ENCODE measurements at places on chromosomes 1 and 21.
A peak's percentile ranks its signal among the peaks of the same experiment; 100 is the strongest.

- DNase-seq: peak; percentile 42
Measured at GRCh38 chr1:234212764-234213657, 160.2 kb upstream of the COA6 start.

DNA sequence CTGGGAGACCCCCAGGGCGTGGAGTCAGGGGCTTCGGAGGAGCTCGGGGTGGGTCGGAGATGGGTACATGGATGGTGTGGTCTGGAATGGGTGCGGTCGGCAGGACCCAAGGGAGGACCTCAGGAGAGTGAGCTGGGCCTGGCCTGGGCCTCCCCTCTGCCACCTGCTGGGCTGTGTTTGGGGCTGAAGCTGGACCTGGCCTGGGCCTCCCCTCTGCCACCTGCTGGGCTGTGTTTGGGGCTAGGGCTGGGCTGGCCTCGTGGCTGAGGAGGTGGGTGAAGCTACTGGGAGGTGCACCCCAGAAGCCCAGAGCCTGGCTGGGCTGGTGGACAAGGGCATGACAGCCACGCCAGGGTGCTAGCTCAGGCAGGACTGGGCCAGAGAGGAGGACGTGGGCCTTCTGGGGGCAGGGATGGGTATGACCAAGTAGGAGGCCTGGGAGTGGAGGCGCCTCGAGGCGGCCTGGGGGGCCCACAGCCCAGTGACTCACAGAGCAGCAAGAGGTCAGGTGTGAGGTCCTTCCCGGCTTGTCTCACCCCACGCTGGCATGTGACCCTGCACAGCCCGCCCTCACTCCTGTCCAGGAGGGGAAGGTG lies 14.5 kb downstream of the SAMD11 start:
- DNase-seq: no peak

- no peak for DNase-seq
Measured at GRCh38 chr1:42128964-42129363, 24.2 kb upstream of the GUCA2B start.

GRCh38 chr1:171220081-171220420 lies 28.2 kb upstream of the FMO1 start:
- no peak for DNase-seq

GRCh38 chr21:35354078-35354477 lies 305.0 kb upstream of the RUNX1 start:
- DNase-seq: no peak

- DNase-seq: no peak
Measured at GRCh38 chr21:24278711-24279110, 1328.6 kb downstream of the MRPL39 start.

DNA sequence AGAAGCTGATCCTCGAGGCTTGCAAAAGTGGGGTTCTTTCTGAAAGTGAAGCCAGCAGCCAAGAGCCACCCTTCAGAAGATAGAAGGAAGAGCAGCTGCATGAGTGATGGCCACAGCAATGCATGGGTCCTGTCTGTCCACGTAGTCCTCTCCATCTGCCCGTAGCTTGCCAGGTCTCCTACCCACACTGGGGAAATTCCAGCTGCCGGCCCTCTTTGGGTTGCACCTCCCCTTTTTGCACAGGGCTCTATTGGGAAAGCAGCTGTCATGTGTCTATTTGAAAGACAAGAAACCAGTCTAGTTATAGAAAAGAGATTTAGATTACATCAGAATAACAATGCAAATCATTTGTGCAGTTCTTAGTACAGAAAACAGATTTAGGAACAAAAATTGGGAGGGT lies 204.4 kb downstream of the GIPC2 start:
- DNase-seq: no peak

DNA sequence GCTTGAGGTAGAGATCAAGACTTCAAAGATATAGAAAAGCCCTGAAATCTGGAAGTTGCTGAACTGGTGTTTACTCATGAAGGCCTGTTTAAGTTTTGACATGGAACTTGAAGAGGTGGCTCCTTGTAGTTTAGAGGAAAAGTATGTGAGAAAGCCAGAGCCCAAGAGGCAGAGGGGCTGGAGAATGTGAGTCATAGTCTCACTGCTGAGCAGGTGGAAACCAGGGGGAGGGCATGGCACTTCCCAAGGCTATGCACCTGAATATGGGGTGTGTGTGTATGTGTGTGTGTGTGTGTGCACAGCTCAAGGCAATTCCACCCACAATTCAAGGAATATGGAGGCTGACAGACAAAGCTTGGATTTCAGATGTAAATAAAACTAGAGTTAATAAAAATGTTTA lies 46.8 kb upstream of the C1orf198 start:
- no peak for DNase-seq

GRCh38 chr1:27719286-27720251 lies 6.2 kb upstream of the FAM76A start:
- no peak for DNase-seq

- DNase-seq: no peak
Measured at GRCh38 chr1:78492386-78492950, 1.7 kb downstream of the PTGFR start.

GRCh38 chr1:36159614-36160387 lies 3.8 kb downstream of the MAP7D1 start:
- DNase-seq: no peak
